ENCODE measurements at places on chromosomes 12 and 14. TPM values are rescaled to one million over a fixed set of nuclear protein-coding genes. Genes with fewer than 3 reads are reported as not detected.

- no peaks in the 10 kb centered on the region for H3K36me3 ChIP-seq
- H3K4me1 ChIP-seq, result peaks cover 6% of the 10 kb centered on the region
- H3K27me3 ChIP-seq, result no peaks in the 10 kb centered on the region
- H3K4me3 ChIP-seq, result no peak overlapping the region
Measured at GRCh38 chr14:103206023-103206481, 82.8 kb downstream of the TNFAIP2 start.

- no peaks in the 10 kb centered on the region for H3K4me1 ChIP-seq
- no peaks in the 10 kb centered on the region for H3K27me3 ChIP-seq
- H3K27ac ChIP-seq, result no peak overlapping the region
Measured at GRCh38 chr14:91987192-91987591, 39.7 kb upstream of the FBLN5 start.

NANOG gene
- not detected for total RNA-seq

GRCh38 chr12:29552994-29553748 is 55.7 kb upstream of the OVCH1 start:
- no peaks in the 10 kb centered on the region for H3K36me3 ChIP-seq
- no peak overlapping the region for H3K27ac ChIP-seq
- DNase-seq, result no peak
